ENCODE measurements at places on chromosomes 4 and X.

- DNase-seq: no peak
Measured at GRCh38 chr4:168677063-168677462, 180.2 kb downstream of the PALLD start.

- no peak for DNase-seq
Measured at GRCh38 chr4:180169966-180170365, 2073.2 kb upstream of the TENM3 start.

DNA sequence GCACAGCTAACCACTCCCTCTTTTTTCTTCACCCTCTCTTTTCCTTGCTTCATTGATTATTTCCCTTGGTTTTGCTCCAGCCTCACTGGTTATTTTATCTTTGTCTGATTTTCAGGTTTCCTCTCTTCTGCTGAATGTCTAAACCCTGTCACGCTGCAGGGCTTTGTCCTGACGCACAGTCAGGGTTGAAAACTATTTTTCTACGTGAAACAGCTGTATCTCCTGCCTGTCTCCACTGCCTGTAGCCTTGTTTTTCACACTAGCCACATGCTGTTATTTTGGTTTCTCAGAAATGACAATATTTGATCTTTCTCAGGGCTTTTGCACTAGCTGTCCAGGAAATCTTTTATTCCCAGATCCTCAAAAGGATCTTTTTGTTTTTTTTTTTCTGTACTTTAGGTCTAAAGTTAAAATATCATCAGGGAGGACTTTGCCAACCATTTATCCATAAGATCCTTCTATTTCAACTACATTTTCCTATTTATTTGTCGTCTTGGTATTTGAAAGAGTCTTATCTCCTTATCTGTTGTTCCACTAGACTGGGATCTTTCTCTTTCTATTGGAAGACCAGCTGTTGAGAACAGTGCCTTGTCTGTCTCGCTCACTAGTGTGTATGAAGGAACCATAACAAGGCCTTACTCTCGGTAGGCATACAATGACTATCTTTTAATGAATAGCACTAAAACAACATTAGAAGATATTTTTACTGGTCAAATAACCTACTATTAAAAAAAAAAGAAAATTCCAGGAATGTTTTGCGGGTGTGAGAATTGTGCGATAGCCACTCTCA is 164.3 kb downstream of the PDHA2 start:
- no peak for DNase-seq

GRCh38 chrX:10062352-10062751 is 94.4 kb upstream of the CLCN4 start:
- no peak for DNase-seq

- peak; percentile 19 for DNase-seq
Measured at GRCh38 chr4:153564630-153565525, 98.7 kb downstream of the TMEM131L start.

- no peak for DNase-seq
Measured at GRCh38 chr4:17188547-17189400, 290.3 kb upstream of the LDB2 start.

Measured in dorsolateral prefrontal cortex (tissue), 122 donors.